ENCODE measurements at places on chromosomes 11 and 22.

DNA sequence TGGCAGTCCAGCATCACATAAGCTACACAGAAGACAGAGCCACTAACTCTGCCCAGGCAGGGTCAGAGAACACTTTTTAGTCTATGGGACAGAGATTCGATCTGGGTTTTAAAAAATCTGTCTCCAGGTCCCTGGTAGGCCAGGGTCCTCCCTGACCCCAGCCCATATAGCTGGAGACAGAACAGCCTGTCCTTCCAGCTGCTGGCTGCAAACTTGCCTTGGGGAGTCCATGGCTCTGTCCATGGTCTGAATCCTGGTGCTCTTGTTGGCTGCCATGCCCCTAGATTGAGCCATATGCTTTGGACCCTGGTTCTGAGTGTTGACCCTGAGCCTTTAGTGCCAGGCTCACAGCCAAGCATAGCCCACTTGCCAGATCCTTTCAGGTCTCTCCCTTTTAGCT, 13.3 kb upstream of the LIPT2 start:
- no peak for DNase-seq

DNA sequence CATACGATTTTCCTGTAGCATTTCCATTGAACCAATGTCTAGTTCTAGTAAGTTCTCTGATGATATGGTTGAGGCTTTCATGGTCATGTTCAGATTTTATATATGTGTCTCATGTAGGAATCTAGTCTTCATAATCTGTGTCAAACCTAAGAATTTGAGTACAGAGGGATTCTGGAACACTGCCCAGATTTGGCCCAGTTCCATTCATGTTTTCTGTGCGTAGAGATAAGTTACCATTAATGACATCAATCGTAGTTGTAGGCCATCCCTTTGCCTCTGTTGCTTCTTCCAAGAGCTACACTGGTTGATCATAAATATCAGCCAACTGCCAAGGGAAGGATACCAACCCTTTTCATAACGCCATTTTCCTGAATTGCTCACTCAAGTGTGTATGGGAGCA, 23.3 kb downstream of the ST3GAL4 start:
- DNase-seq = no peak

- no peak for DNase-seq
Measured at GRCh38 chr22:42346722-42347121, 76.3 kb upstream of the TCF20 start.

DNA sequence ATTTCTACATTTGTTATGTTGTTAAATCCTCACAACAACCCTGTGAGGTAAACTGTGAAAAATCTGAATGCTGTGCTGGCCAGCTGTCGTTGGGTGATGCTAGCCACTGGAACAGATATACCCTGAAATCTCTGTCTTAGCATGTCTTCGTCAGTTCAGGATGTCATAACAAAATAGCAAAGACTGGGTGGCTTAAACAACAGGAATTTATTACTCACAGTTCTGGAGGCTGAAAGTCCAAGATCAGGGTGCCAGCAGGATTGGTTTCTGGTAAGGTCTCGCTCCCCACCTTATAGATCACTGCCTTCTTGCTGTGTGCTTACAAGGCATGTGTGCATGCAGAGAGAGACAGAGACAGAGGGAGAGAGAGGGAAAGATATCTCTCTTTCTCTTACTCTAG, 211.7 kb downstream of the C11orf91 start:
- DNase-seq = no peak

- DNase-seq = no peak
Measured at GRCh38 chr22:33909911-33910310, 10.4 kb downstream of the LARGE1 start.

DNA sequence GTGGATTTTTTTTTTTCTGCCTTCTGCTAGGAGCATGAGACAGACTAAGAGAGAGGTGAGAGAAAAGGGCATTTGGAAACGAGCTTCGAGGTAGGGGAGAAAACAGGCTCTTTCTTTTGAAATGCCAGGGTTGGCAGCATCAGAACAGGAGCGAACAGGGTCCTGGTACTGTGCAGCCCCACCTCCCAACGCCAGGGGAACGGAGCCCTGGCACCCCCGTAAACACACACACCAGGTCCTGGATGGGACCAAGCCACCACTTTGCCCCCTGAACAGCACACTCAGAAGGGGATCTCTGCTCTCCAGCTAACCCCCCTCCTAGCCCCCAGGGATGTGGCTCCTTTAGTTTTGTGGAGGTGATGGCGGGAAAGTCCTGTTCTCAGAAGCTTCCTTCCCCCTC, 127.1 kb downstream of the CTTN start:
- DNase-seq = no peak

DNA sequence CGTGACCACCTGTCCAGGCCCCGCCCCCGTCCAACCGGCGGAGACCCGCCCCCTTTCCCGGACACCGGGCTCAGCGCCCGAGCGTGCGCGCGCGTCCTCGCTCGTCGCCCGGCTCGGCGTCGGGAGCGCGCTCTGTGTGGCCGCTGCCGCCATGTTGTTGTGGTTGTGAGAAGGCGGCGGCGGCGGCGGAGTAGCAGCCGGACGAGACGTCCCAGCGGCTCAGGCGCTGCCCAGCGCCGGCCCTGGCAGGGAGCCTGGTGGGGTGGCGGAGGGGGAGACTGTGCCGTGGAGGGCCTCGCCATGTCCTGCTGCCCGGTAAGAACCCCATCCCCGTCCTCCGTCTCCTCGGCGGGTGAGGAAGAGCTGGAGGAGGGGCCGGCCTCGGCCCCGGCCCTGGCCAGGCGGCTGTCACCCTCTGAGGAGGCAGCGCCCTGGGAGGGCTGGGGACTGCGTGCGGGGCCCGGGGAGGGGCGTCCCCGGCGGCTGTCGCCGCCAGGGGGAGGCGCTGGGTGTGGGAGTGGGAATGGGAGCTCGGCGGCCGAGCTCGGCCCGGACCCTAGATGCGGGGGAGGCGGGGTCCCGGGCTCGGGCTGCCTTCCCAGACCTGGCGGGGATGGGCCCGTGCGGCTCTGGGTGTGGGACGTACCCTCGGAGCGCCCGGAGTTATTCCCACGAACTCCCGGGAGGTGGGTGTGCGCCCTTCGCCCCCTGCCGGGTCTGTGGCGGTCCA, at the start of gene MTMR3:
Gene MTMR3, plus strand, starts transcription at position 130 of the 730 bp plus-strand sequence. CDS start 87,886 bp downstream, outside the sequence.
- DNase-seq = peak; percentile 55

- no peak for DNase-seq
Measured at GRCh38 chr22:25318081-25318823, 98.8 kb downstream of the CRYBB2 start.

DNA sequence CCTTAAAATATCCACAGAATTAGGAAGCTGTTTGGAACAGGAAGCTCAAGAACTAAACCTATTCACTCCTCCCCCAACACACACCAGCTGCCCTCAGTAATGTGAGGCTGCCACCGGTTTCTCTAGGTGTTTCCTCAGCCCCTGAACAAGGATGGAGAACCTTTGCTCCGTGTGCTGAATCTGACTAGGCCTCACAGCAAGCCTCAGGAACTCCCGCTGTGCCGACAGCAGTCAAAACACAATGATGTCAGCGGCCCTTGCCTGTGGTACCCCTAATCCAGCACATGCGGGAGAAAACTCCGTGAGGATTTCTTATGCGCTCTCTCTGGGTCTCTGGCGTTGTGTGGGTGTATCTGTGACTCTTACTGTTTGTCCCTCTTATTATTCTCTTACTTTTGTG, 153.3 kb downstream of the EFCAB6 start:
- DNase-seq = no peak

GRCh38 chr22:35484651-35485556, 55.7 kb upstream of the RASD2 start:
- no peak for DNase-seq

GRCh38 chr11:17164361-17165246, 43.2 kb downstream of the PIK3C2A start:
- no peak for DNase-seq

- DNase-seq = no peak
Measured at GRCh38 chr11:8426076-8426475, 162.4 kb upstream of the LMO1 start.

GRCh38 chr22:48307931-48308330, 1519.7 kb downstream of the BRD1 start:
- no peak for DNase-seq

DNA sequence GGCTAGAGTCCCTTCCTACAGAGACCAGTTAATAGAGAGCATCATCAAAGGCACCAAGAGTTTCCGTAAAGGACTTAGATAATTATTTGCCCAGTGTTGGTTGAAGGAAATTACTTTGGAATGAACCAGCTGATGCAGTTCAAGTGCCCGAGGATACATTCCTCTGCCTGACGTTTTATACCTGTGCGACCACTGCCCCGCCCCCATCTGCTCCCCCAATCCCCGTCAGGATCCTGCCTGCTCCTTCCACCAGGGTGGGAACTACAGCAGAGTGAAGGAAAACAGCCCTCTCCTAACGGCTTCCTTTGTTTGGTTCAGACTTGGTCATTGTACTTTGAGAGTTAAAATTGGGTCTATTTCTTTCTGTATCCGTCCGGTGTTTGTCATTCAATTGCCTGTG, 761.5 kb downstream of the NTM start:
- DNase-seq = no peak

- no peak for DNase-seq
Measured at GRCh38 chr11:130829920-130830511, 86.3 kb downstream of the SNX19 start.

GRCh38 chr11:123344790-123345357, 85.2 kb upstream of the GRAMD1B start:
- DNase-seq = no peak

DNA sequence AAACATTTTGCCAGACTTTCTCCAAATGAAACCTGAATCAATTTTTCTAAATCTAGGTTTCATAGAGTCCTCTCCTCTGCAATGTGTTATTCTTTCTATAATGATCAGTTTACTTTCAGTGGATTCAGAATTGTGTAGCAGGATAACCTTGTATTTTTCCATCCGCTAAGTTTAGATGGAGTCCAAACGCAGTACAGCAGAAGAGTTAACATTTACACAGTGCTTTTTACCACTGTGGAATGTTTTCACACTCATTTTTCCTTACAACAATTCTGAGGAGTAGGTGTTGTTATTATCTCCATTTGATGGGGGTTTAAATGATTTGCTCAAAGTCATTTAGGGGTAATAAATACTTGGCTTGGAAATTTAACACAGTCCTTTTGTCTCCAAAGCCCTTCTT, 9.6 kb downstream of the RAG1 start:
- DNase-seq = no peak

GRCh38 chr11:65416841-65417701, 5.5 kb upstream of the NEAT1 start:
- no peak for DNase-seq

- no peak for DNase-seq
Measured at GRCh38 chr11:100673063-100673462, 14.0 kb upstream of the ARHGAP42 start.

GRCh38 chr22:20510811-20511577, 3.6 kb downstream of the MED15 start:
- DNase-seq = no peak

GRCh38 chr11:20367313-20367948, 3.9 kb downstream of the HTATIP2 start:
- DNase-seq = no peak

GRCh38 chr11:21430537-21430936, 761.2 kb downstream of the NELL1 start:
- no peak for DNase-seq

- DNase-seq = no peak
Measured at GRCh38 chr22:38230108-38230825, 28.5 kb downstream of the MAFF start.

DNA sequence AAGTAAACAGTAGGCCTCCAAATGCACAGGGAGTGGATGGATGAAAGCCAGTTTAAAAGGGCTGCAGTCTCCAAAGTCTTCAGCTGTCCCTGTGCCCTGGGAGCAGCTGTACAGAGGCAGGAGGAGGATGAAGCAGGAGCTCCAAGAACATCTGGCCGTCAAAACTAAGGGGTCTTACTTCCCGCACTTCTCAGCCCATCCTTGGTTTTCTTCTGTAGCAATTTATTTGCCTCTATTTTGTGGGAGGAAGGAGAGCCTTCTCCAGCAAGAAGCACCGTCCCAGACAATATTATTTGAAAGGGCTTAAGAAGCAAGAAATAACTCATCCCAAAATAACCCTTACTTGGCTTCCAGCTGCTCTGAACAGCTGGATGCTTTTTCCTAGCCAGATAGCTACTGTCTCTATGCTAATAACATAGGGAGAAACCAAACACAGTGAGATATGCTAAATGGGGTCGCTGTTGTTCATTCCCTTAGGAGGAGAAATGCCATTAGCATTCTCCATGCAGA, 133.2 kb downstream of the SPATA19 start:
- no peak for DNase-seq

DNA sequence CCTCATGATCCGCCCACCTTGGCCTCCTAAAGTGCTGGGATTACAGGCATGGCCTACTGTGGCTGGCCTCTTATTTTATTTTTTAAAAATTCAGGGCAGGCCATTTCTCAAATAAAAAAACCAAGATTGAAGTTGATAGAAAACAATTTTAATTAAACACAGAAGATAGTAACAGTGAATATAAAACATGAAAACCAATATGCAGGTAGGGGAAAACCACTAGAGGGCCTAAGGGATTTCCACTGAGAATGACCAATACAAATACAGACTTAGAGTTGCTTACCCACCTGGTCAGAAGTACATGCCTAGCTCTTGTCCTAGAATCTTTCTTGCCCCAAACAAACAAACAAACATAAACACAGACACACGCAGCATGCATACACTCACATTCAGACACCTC, 1.7 kb upstream of the RTCB start:
- DNase-seq = no peak

- no peak for DNase-seq
Measured at GRCh38 chr11:104320956-104321355, 157.0 kb upstream of the PDGFD start.

- DNase-seq = no peak
Measured at GRCh38 chr11:73327812-73328364, 19.8 kb downstream of the ARHGEF17 start.

DNA sequence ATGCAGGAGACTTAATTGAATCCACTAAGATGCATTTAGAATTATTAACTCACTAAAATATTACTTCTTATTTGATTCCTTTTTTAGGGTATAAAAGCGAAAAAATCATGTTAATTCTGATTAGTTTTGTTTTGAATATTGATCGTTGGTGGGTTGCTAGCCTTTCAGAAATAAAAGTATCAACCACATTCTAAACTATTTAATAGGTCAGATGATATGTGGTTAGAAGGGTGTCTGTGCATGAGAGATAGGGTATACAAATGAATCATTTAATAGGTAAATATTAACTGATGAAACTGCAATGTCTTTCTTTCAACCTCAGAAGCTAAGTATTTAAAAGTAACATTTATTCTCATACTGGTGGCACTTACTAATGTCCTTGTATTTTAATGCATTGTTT, 515.1 kb downstream of the CNTN5 start:
- no peak for DNase-seq

GRCh38 chr11:34948696-34949095, 32.3 kb downstream of the PDHX start:
- no peak for DNase-seq

DNA sequence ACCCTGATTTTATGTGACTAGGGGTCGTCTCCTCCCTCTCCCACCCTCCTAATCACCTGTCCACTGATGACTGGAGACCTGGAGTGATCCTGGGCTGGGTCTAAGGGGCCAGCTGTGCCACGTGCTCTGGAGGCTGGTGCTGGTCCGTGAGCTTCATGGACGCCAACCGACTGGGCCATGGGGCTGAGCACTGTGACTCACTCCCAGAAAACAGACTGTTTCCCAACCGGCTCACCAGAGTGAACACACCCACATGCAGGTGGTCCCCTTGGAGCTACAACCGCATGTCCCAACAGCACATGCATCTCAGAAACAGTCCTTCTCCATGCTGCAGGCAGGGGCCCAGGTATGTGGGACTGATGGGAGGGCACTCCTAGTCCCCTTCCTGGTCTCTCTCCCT, 14.0 kb upstream of the LMO1 start:
- DNase-seq = no peak

All from NCI-H187 (cell line).